ENCODE measurements at places on chromosomes 11 and 22. TPM values are rescaled to one million over a fixed set of nuclear protein-coding genes. Genes with fewer than 3 reads are reported as not detected.
A peak's percentile ranks its signal among the peaks of the same experiment; 100 is the strongest.

DNA sequence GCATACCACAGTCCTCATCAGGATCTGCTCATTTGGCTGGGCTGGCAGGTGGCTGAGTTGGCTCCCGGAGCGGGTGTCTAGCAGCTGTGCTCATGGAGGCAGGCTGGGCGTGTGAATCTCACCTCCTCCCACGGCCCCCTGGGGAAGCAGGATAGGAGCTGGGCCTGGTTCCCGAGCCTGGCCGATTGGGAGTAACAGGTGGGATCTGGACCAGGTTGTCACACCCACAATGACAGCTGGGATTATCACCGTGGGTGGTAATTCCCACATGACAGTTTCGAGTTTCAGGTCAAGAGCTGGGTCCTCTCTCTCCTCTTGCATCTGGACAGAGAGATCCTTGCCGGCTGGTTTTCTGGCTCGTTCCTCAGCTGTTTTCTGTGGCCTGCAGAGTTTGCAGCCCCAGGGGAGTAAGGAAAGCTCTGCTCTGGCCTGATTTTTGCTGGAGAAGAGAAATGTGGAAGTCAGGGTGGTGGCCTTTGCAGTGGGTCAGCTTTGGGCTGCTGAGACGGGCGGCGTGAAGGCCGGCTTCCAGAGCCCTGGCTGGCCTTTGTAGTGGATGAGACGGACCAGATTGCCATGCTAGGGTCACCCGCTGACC, 57.0 kb downstream of the BCR start:
- no peak for DNase-seq

GRCh38 chr11:57527056-57527631, 3.4 kb downstream of the TIMM10 start:
- peak; percentile 68 for DNase-seq

GRCh38 chr11:8732748-8733241, 50.2 kb downstream of the RPL27A start:
- peak; percentile 98 for DNase-seq

DNA sequence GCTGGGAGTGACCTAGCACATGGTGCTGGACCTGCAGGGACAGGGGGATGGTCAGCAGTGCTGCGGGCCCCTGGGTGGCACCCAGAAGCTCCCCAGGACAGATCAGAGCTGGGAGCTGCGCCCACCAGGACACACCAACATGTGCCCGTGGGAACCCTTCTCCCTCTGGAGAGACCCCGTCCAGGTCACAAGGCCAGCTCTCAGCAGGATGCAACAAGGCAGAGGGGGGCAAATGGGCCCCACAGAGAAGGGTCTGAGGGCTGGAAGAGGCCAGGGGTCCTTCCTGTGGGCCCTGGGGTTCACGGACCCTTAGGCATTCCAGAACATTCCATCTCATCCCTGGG, 6.2 kb downstream of the DUSP8 start:
- DNase-seq: no peak

TMPRSS4 gene
- not detected for total RNA-seq

- peak; percentile 55 for DNase-seq
Measured at GRCh38 chr11:115506954-115507675, 2.9 kb upstream of the CADM1 start.

GRCh38 chr11:39345834-39346442, 2113.5 kb downstream of the LRRC4C start:
- no peak for DNase-seq

GRCh38 chr11:74532501-74533246, 39.1 kb upstream of the LIPT2 start:
- DNase-seq: peak; percentile 23

GRCh38 chr11:128551611-128552335, 35.6 kb downstream of the ETS1 start:
- DNase-seq: no peak

- no peak for DNase-seq
Measured at GRCh38 chr11:108975641-108976071, 310.8 kb downstream of the DDX10 start.

- DNase-seq: peak; percentile 65
Measured at GRCh38 chr11:43278193-43278956, 33.4 kb upstream of the API5 start.

- DNase-seq: no peak
Measured at GRCh38 chr11:8705146-8705545, 22.6 kb downstream of the RPL27A start.

GRCh38 chr22:37940698-37941376, 12.6 kb downstream of the C22orf23 start:
- peak; percentile 94 for DNase-seq

GRCh38 chr22:30535182-30535581, 11.4 kb downstream of the SEC14L6 start:
- DNase-seq: no peak

GRCh38 chr22:33654173-33654895, 265.9 kb downstream of the LARGE1 start:
- DNase-seq: no peak

ANGPTL5 gene
- total RNA-seq: 1.2 TPM

DNA sequence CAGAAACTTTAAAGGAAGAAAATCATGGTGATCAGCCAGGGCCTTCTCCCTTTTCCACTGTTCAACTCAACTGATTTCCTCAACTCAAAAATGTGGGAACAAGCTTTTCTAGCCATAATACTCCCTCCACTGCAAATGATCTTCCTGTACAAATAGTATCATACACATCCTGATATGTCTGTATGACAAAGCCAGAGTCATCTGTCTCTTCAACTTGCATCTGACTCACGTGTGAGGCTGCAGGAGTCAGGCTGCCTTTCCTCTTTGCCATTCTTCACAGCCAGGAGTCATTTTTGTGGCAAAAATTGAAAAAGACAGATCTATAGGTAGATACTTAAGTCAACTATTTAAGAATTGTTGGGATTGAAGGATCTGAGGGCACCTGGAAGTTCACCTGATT, 13.3 kb downstream of the PATZ1 start:
- peak; percentile 88 for DNase-seq

NOX4 gene
- 1.8 TPM for total RNA-seq

DNA sequence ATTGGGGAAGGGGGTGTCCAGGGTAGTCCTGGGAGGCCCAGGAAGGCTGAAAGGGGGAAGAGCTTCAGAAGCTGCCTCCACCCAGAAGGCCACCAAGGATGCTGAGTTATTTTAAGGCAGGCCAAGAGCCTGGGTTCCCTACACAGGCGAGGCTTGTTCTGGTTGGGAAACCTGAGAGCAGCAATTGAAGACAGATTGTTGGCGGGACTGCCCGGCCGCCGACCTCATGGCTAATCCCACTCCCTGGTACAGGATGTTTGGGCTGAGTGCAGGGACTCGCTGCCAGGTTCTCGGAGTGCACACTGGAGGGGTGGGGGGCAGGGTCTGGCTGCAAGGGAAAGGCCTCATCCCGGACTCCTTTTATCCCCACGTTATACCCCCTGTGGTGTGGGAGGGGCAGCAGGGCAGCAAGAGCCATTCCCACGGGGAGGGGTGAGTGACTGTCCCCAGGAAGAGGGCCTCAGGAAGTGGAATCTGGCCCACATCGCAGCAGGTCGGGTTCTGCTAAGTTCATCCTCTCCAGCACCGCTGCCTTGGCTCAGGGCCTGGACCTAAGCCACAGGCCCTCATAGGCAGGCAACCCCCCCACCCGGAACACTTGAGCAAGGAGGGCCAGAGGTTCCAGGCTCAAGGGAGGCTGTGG, 43.6 kb upstream of the PRR5 start:
- DNase-seq: peak; percentile 84

All from osteoblast (primary cell).